A549 treated with Mapracorat at 1 μM for 4 hours (cell line): ENCODE measurements at places on chromosomes 13 and 19. TPM values are rescaled to one million over a fixed set of nuclear protein-coding genes. Genes with fewer than 3 reads are reported as not detected.

CEACAM20 gene
- total RNA-seq: not detected in 5 replicates

SPACA4 gene
- not detected in 5 replicates for total RNA-seq

BRME1 gene
- 0.38 to 1.6 TPM (median 0.49 TPM) in 3 of 5 replicates, not detected in the others for total RNA-seq

SLC39A3 gene
- total RNA-seq: 26.6 to 30.9 TPM (median 29.0 TPM) in 5 replicates

CRX gene
- total RNA-seq: not detected in 5 replicates

SIGLEC12 gene
- total RNA-seq: not detected in 5 replicates

HPN gene
- total RNA-seq: 0.09 to 0.37 TPM (median 0.10 TPM) in 3 of 5 replicates, not detected in the others

RNF126 gene
- 52.1 to 76.4 TPM (median 74.4 TPM) in 5 replicates for total RNA-seq

NR1H2 gene
- 57.7 to 84.8 TPM (median 79.4 TPM) in 5 replicates for total RNA-seq

NLRP7 gene
- not detected in 5 replicates for total RNA-seq

ZNF543 gene
- total RNA-seq: 1.1 to 1.7 TPM (median 1.6 TPM) in 5 replicates

TSKS gene
- not detected in 5 replicates for total RNA-seq

CACNG8 gene
- total RNA-seq: 0.73 to 1.2 TPM (median 0.93 TPM) in 5 replicates

SBK3 gene
- 0.81 to 1.9 TPM (median 1.6 TPM) in 5 replicates for total RNA-seq

GFY gene
- total RNA-seq: 0.08 to 0.22 TPM (median 0.19 TPM) in 4 of 5 replicates, not detected in the other

RAB4B gene
- 14.1 to 20.4 TPM (median 18.9 TPM) in 5 replicates for total RNA-seq

OR4F17 gene
- total RNA-seq: not detected in 5 replicates

ZNF296 gene
- total RNA-seq: 9.3 to 15.7 TPM (median 13.8 TPM) in 5 replicates

ICAM4 gene
- total RNA-seq: not detected in 5 replicates

MPHOSPH8 gene
- 11.7 to 13.5 TPM (median 12.0 TPM) in 5 replicates for total RNA-seq

TMPRSS9 gene
- total RNA-seq: 0.04 to 0.08 TPM (median 0.05 TPM) in 3 of 5 replicates, not detected in the others

LIN37 gene
- 20.3 to 28.5 TPM (median 22.0 TPM) in 5 replicates for total RNA-seq

ZNF790 gene
- 0.13 to 0.28 TPM (median 0.19 TPM) in 5 replicates for total RNA-seq

PABPC3 gene
- 0.14 to 0.25 TPM (median 0.18 TPM) in 5 replicates for total RNA-seq

EFNA2 gene
- total RNA-seq: 1.5 to 2.4 TPM (median 1.7 TPM) in 5 replicates

CCL25 gene
- total RNA-seq: not detected in 5 replicates

PCDH20 gene
- not detected in 5 replicates for total RNA-seq

ATP1A3 gene
- total RNA-seq: 3.4 to 4.8 TPM (median 4.1 TPM) in 5 replicates

CLEC17A gene
- not detected in 5 replicates for total RNA-seq

BIVM gene
- total RNA-seq: 2.3 to 5.7 TPM (median 3.8 TPM) in 5 replicates

ACER1 gene
- not detected in 5 replicates for total RNA-seq

CC2D1A gene
- 6.8 to 10.7 TPM (median 9.5 TPM) in 5 replicates for total RNA-seq

SIGLEC8 gene
- not detected in 5 replicates for total RNA-seq

CALR3 gene
- 0.28 TPM in 1 of 5 replicates, not detected in the others for total RNA-seq

ERICH6B gene
- not detected in 5 replicates for total RNA-seq

CYP2B6 gene
- not detected in 5 replicates for total RNA-seq

N4BP2L1 gene
- total RNA-seq: 0.31 to 0.74 TPM (median 0.42 TPM) in 5 replicates
